Inflammatory macrophage treated with lipopolysaccharide for 1 hour (primary cell): ENCODE measurements at places on chromosomes 13 and 19.

DNA sequence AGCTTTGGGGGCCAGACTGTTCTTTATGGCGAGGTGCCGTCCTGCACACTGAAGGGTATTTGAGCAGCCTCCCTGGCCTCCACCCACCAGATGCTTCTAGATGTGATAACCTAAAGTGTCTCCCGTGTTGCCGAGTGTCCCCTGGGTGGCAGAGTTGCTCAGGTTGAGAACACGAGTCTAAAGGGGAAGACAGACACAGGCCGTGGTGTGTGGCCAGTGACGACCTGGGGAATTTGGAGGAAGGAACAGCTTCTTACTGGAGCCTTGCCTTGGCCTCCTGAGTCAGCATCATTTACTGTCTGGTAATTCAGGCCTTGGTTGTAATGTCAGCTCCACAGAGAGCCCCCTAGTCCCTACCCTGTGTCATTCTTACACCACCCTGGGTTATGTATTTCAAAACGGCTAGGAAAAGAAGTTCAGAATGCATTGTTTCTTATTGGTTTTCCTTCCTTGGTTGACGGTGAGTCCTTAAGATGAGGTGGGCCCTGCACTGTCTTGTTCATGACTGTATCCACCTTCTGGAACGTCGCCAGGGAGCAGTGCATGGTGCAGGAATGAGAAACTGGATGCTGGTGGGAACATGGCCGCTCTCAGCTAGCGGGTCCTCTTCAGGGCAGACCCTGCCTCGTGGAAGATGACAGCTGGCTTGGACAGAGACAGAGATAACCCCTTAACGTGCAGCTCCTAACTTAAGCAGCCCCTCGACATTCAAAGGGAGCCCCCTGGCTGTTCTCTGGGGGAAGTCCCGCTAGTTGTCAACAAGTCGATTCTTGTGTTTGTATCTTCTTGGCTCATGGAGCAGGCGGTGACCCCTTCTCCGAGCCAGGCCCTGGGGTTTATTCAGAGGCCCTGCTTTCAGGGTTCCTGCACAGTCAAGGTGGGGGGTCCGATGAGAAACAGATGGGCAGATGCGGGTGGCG, 7.2 kb downstream of the SIN3B start:
- peak; percentile 86 for DNase-seq

GRCh38 chr13:49633710-49634109, 5.4 kb downstream of the ARL11 start:
- peak; percentile 80 for DNase-seq

DNA sequence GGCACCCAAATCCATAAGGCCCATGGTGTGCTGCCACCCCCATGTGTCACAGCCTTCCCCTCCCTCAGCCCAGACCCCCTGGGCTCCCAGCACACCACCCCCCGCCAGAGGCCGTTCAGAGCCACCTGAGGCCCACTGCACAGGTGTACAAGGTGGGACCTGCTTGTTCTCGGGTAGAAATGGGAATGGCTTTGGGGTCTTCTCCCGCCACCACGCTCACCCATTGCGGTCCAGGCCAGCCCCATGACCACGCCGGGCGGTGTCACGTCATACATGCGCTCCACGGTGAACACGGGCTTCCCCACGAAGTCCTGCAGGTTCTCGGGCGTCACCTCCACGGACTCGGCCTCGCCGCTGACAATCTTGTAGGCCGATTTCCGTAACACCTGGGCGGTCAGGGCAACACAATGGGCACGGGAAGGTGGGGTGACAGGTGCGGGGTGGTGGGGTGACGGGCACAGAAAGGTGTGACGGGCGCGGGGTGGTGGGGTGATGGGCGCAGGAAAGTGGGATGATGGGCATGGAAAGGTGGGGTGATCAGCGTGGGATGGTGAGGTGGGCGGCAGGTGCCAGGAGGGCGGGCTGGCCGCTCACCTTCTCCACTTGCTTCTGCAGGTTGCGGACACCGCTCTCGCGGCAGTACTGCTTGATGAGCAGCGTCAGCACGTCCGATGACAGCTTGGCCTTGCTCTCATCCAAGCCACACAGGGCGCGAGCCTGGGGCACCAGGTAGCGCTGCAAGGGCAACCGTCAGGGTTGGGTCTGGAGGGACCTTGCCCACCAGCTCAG, 4.3 kb downstream of the RPL36 start:
- no peak for DNase-seq

DNA sequence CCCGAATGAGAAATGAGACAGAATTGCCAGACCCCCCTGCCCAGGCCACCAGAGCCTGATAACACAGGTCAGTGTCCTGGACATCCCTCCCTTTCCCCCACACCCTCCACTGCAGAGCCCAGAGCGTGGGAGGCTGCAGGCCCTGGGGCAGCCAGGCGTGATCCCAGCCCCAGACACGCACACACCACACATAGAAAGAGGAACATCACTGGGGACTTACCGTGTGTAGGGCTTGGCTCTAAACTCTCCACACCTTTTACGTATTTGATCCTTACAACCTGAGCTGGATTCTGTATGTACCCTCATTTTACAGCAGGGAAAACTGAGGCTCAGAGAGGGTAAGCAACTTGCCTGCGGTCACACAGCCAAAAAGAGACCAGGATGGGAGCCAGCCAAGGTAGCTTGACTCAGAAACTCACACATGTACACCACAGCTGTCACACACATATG, 334 bp upstream of the ANGPTL6 start:
- DNase-seq = no peak

GRCh38 chr19:11620553-11620952, 23.3 kb downstream of the ZNF627 start:
- DNase-seq = no peak

DNA sequence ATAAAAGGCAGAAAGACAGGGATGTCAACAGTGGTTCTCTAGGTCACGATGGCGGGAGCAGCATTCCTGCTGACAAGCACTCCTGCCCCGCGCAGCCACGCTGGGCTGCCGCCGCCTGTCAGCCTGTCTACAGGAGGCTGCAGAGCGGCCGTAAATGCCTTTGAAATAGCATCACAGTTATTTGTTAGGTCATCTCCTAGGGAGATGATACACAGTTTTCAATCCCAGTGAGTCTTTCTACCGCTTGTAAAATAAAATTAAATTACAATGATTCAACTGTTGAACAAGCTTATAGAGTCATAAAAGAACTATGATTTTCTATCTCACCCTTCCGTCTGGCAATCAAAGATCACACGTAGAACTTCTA, 7.3 kb upstream of the SLC7A9 start:
- no peak for DNase-seq

GRCh38 chr13:20195801-20196200, 3.1 kb upstream of the GJB2 start:
- peak; percentile 64 for DNase-seq

GRCh38 chr19:20787786-20788185, 11.7 kb downstream of the ZNF66 start:
- DNase-seq = no peak

DNA sequence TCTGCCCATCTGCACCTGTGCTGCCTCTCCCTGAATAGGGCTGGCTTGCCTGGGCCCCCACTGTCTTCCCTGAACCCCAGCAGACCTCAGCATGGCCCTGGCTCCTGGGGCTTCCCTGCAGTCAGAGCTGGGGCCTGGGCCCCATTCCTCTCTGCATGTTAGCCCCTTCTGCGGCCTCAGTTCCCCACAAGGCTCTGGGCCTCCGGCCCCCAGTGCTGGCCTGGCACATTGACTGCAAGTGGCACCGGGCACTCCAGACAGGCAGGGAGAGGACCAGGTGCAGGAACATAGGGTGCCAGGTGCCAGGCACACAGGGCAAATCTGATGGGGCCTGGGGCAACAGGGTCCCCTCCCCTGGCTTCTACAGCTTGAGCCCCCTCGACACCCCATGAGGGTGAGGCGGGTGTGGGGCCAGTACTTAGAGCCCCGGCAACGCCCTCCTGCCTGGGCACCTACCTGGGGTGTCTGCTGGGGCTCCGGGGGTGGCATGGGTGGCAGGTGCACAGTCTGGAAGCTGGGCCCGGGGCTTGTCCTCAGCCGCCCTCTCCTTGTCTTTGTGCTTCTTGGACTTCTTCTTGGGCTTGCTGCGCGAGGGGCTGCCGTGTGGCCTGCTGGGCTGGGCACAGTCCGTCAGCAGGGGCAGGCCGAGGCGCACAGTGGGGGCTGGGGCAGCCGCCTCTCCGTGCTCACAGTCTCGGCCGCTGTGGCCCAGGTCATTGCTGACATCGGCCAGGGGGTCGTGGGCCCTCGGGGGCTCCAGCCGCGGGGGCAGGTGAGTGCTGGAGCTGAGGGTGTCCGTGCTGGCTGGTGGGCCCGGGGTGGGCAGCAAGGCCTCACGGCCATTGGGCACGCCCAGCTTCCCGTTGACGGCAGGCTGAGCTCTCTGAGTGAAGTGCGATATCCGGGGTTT, 12.3 kb upstream of the ISYNA1 start:
- DNase-seq = no peak

DNA sequence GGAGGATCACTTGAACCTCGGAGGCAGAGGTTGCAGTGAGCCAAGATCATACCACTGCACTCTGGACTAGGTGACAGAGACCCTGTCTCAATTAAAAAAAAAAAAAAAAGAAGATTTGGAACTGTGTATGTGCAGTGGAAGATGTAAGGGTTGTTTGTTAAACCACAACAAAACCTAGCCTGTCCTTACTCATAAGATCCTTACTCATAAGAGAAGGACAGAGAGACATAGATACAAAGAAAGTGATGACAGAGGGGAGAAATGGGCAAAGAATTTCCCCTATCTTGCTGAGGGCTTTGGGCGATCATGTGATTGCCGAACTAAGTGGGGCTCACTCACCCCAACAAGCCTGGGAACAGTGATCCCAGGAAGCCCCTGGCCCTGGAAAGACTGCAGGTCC, 7.9 kb downstream of the ITPKC start:
- no peak for DNase-seq

- peak; percentile 13 for DNase-seq
These were observed 17.3 kb upstream of the CLDN10 start for GRCh38 chr13:95535243-95535642.

GRCh38 chr13:46893221-46893740, 3.6 kb downstream of the HTR2A start:
- no peak for DNase-seq

GRCh38 chr19:51632126-51632525, 1.9 kb upstream of the SIGLEC5 start:
- no peak for DNase-seq

GRCh38 chr19:305240-306150, 14.3 kb upstream of the PLPP2 start:
- no peak for DNase-seq

DNA sequence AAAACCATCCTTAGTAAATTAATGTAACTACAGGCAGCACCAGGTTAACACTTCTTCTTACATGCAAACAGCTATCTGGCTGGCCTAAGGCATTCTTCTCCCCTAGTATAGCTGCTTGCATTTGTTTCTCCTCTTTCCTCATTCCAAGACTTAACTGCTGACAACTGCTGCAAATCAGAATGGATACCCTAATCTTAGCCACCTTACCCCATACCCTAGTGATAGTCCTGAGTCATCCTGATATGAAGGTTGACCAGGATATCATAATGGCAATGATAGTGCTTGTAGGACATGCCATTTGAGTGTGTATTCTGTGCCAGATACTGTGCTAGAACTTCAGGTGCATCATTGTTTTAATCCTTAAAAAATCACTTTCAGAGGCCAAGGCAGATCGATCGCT, 138.2 kb upstream of the MAB21L1 start:
- DNase-seq = no peak

DNA sequence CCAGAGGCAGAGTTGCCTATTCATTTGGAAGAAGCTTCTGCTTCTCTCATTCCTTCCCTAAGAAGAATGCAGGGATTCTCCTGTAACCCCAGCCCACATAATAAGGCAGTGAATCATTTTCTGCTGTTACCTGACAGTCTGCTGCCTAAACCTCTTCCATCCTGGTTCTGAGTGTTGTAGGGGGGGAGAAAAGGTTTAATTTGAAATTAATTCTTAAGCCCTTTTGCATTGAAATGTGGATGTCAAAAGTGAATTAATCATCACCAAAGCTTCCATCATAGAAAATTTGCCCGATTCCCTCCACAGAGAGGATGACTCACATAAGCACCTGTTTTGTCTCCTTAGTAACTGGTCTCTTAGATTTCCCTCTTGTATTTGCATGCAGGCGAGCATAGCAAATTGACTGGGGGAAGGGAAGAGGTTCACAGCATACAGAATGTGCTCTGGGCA, 146.7 kb upstream of the FNDC3A start:
- DNase-seq = no peak

DNA sequence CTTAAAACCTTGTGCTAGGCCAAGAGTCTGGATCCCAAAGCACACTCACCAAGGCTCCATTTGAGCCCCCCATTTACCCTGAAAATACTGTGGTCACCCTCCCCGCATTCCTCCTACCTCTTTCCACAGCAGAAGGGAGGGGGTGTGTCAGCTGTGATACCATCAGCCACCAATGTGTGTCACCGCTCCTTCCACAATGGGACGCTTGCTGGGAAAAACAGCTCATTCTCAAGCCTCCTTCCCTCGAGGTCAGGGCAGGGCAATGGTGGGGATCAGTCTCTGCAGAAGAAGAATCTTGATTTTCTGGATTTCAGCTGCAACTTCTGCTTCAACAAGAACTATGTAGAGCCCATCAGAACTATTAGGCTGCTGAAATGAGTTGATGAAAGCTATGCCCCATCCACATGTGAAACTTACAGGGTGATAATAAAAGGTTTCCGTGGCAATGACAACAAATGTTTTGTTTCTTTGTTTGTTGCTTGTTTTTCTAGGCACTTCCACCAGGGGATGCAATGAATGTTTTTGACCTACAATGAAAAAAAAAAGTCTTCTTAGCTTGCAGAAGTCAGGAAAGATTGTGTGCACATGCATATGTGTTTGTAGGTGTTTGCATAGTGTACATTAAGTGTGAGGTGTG, 26.4 kb upstream of the ZNF507 start:
- DNase-seq = peak; percentile 5

DNA sequence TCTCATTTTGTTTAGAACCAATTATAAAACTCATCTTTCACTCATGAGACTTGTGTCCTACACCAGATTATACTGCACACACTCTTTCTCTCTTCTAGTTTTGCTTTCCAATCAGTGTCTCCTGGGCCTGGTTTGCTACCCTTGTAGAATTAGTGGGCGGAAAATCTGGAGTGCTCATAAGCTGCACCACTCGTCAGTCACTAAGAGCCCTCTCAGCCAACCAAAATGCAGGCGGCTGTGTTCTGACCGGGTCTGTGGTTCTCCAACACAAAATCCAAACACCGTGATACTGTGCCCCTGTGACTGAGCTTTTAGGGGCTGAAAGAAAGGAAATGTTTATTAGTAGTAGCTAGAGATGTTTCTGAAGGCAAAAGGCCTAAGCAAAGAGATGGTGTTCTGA, 83.7 kb upstream of the OBI1 start:
- DNase-seq = no peak

GRCh38 chr13:34513526-34513925, 428.5 kb upstream of the NBEA start:
- DNase-seq = no peak
